ENCODE measurements at places on chromosomes 12 and 14.

DNA sequence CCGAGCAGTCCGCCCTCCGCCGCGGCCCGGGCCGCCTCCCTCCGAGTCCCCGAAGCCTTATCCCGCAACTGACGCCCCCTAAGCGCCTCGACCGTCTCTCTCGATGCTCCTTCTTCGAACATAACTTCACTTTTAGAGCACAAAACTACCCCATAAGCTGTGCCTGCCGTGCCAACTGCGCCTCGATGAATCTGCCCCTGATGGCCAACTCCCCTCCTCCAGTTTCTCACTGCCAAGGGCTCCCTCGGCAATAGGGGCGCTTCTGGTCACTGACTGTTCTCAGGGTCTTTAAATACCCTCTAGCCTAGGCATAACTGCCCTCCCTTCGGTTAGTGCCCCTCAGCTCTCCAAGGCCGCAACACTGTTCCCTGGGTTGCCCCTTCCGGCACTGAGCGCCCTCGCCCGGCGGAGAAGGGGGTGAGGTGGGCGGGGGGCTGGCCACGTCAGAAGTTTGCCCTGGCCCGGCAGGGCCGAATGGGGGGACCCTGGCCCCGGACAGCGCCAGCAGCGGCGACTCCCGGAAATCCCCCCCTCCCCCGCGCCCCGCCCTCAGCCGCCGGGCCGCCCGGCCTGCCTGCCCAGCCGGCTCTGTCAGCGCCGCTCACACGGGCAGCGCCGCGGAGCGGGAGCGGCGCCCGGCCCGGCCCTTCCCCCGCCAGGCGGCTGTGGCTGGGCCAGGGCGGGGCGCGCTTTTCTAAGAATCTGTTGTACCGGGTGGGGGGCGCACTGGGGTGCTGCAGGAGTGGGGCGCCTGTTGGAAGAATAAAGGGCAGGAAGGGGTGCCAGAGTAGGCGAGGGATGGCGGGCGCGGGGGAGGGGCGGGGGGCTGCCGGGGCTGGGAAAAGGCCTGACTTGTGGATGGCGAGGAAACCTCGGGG, 10.6 kb downstream of the RARG start:
- H3K4me1 ChIP-seq = peaks cover 72% of the 10 kb centered on the region
- no peak for DNase-seq
- no peaks in the 10 kb centered on the region for H3K27me3 ChIP-seq
- peak overlapping the region; percentile 81 for H3K4me3 ChIP-seq
- H3K27ac ChIP-seq = peak overlapping the region; percentile 94

DNA sequence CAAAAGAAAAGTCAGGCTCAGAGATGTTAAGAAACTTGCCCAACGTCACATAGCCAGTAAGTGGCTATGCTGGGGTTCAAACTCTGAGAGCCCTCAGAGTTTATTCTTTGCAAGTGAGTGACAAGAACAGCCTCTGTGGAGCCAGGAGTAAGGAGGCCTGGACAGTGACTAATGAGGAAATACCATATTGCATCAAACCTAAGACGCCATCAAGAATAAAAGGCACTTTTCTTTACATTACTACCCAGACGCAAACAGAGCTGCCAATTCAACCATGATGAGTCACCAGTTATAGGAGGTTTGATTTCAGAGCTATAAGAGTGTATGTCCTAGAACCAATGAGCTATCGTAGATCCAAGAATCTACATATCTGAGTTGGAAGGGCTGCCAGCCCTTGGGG, 9.4 kb downstream of the TNFRSF1A start:
- no peaks in the 10 kb centered on the region for H3K36me3 ChIP-seq
- H3K27me3 ChIP-seq = peaks cover 56% of the 10 kb centered on the region
- H3K4me1 ChIP-seq = peaks cover 38% of the 10 kb centered on the region
- no peak overlapping the region for H3K4me3 ChIP-seq

GRCh38 chr14:74242021-74242779, 3.0 kb downstream of the VSX2 start:
- peaks cover 23% of the 10 kb centered on the region for H3K4me1 ChIP-seq
- no peaks in the 10 kb centered on the region for H3K36me3 ChIP-seq
- H3K27me3 ChIP-seq = peaks cover 89% of the 10 kb centered on the region

DNA sequence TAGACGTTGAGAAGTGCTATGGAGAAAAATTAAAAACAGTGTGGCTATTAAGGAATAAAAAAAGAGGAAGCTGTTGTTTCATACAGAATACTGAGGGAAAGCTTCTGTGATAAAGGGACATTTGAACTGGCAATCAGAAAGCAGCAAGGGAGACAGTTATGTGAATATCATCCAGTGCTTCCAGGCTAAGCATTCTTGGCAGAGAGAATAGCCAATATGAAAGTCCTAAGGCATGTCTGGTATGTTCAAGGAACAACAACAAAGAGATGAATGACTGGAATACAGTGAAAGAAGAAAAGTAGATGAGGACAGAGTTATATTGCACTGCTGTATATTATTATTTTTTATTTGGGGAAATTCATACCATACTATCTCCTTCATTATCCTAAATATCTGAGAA, 23.9 kb downstream of the SCAF11 start:
- no peak for DNase-seq
- no peaks in the 10 kb centered on the region for H3K27me3 ChIP-seq
- H3K4me3 ChIP-seq = no peak overlapping the region

- no peaks in the 10 kb centered on the region for H3K36me3 ChIP-seq
- no peaks in the 10 kb centered on the region for H3K4me1 ChIP-seq
- H3K4me3 ChIP-seq = no peak overlapping the region
- no peaks in the 10 kb centered on the region for H3K27me3 ChIP-seq
- no peak overlapping the region for H3K27ac ChIP-seq
These were observed 1196.3 kb upstream of the TMEM132C start for GRCh38 chr12:127070515-127071157.

- no peak overlapping the region for H3K4me3 ChIP-seq
- peaks cover 6% of the 10 kb centered on the region for H3K27me3 ChIP-seq
- no peaks in the 10 kb centered on the region for H3K36me3 ChIP-seq
- no peak for DNase-seq
- H3K27ac ChIP-seq = no peak overlapping the region
These were observed 43.3 kb downstream of the BEST3 start for GRCh38 chr12:69655616-69656340.

DNA sequence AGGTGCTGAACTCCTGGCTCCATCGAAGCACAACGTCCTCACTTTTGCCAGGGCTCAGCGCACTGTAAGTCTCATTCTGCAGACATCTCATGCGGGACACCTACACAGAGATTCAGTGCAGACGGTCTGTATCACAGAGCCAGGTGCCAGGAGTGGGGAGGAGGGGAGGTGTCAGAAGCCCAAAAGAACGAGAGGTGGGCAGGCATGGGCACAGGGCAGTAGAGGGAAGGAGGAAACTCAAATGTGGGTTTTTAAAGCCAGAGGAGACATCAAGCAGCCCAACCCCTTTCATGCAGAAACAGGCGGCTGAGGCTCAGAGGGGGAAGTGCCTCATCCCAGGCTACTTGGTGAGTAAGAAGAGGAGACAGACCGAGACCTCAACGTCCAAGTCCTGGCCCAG, 2.5 kb upstream of the LPAR5 start:
- H3K4me3 ChIP-seq = peak overlapping the region; percentile 77
- no peaks in the 10 kb centered on the region for H3K27me3 ChIP-seq
- peaks cover 10% of the 10 kb centered on the region for H3K36me3 ChIP-seq
- H3K27ac ChIP-seq = peak overlapping the region; percentile 94

Measured in stimulated activated naive B cell treated with anti-CD40 and anti-IgM and Interleukin-4, amounts not matched to agents 10 μg/mL and 1 μg/mL and 100 μg/mL, for 72 hours (primary cell).